CD4-positive, alpha-beta T cell treated with Interleukin-10 for 1 hour (primary cell): ENCODE measurements at places on chromosomes 16 and 17.
A peak's percentile ranks its signal among the peaks of the same experiment; 100 is the strongest.

DNA sequence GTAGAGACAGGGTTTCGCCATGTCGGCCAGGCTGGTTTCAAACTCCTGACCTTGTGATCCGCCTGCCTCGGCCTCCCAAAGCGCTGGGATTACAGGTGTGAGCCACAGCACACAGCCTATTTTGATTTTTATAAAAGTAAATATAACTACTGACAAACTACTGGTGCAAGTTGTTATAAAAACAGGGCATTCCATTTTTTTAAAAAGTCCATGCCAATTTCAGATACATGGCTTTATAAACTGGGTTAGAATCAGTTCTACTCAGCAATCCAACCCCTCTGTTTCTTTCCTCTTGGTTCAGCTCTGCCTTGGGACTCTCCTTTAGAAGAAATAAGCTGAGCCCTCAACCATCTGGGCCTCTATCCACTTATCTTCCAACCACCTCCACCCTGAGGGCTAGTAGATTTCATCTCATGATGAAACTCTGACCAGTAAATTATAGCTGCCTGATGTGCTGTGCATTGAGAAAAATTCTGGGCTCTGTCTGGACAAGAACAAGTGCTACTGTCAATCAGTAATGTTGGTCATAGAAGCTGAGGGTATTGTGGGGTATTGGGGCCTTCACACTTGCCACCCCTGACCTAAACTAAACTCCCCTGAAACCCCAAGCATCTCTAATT is 10.2 kb downstream of the RANBP10 start:
- no peak for DNase-seq

DNA sequence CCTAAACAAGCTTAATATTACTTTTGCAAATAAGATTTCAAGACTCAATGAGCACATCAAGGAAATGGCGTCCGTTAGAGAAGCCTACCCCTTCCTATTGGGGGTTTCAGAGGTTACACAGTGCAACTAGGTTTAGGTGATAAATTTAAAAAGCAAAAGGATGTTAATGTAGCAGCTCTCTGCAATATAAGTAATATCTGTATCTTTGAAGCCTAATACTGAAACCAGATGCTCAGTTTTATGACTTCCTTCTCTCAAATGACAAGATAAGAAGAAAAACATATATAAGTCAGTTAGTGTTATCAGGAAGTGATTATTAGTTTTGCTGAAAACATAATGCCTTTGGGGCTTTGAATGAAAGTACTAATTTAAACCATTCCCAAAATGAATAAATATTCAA is 54.3 kb upstream of the MED13 start:
- DNase-seq: no peak

DNA sequence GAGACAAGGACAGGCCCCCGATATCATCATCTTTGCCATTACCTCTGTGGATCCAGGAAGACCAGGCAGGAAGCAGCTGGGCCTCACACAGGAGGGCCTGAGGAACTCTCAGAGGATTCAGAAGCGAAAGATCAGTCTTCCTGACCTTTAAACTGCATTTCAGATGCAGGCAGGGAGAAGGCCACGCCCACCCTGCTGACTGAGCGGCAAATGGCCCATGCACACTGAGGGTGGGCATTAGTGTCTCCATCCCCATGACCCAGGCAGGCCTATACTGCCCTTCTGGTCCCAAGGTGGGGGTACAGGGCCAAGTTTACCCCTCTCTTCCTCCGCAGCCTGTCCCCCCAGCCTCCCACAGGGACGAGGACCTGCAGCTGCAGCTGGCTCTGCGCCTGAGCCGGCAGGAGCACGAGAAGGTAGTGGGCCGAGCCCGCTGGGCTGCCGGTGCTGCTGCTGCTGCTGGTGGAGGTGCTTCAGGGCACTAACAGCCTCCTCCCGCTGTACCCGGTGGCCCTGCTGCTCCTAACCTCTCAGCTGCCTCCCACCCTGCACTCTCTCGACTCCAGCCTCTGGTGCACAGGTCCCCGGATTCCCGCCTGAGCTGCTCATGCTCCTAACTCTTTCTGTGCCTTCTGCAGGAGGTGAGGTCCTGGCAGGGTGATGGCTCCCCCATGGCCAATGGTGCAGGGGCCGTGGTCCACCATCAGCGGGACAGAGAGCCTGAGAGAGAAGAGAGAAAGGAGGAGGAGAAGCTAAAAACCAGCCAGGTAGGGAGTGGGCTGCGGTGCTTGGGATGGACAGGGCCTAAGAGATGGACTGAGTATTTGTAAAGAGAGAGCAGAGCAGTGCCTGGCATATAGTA is 6.2 kb downstream of the EPN3 start:
- DNase-seq: no peak

GRCh38 chr17:29594519-29595090 is 1.7 kb downstream of the ANKRD13B start:
- no peak for DNase-seq

GRCh38 chr17:2796164-2797125 is at the start of gene RAP1GAP2:
Gene RAP1GAP2, plus strand, starts transcription at chr17:2796438. Its CDS starts 90 bp downstream, at chr17:2796528.
- DNase-seq: peak; percentile 85

DNA sequence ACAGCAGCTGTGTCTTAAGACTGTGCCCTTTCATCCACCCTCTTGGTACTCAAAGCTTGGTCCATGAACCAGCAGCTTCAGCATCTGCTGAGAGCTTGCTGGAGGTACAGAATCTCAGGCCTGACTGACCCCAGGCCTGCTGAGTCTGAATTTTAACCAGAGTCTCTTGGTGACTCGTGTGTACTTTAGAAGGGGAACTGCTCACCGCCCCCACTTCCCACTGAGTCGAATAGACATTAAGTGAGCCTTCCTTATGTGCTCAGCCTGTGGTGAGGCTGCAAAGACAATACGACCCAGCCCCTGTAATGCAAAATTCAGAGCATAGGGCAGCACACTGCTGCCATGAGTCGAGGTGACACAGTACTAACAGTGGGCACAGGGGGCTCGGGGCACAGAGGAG is 662.8 kb downstream of the WWOX start:
- no peak for DNase-seq

DNA sequence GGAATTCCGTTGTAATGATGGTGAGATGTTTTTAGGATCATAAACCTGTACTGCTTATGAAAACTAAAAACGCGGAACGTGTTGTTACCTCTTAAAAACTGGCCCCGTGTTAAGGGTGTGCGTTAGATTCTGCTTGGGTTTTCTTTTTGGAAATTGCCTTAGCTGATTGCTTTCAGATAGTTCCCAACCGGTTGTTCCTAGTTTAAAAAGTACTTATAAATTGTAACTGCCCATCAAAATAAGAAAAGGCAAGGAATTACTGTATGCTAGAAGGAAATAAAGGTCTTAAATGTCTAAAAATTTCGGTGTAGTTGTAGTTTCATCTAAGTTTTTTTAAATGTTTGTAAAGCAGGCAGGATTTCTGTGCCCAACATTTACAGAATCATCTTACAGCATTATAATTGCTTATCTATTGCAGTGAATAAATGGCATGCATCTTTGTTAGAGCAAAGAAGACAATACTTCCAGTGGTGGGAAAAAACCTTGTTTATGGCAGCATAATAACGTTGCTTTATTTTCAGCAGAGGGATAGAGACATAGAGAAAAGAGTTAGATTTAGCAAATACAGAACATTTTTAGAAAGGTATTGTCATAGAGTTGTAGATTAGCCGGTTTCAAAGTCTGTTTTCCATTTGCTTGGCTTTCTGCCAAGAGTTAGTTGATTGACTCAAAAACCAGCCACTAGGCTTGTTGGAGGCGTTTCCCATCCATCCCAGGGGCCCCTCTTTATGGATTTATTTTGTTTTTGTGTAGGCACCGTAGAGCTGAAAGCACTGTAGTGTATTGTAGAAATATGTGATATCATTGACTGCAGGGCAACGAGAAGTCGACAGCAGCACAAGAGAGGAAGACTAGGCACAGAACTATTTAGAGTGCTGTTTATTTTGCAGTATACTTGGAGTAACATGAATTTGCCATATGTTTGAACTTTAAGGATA is 1.7 kb downstream of the PPM1D start:
- DNase-seq: peak; percentile 60

GRCh38 chr17:19269106-19269505 is 31.9 kb downstream of the EPN2 start:
- DNase-seq: no peak

- no peak for DNase-seq
Measured at GRCh38 chr16:1034230-1035065, 38.1 kb upstream of the SSTR5 start.

DNA sequence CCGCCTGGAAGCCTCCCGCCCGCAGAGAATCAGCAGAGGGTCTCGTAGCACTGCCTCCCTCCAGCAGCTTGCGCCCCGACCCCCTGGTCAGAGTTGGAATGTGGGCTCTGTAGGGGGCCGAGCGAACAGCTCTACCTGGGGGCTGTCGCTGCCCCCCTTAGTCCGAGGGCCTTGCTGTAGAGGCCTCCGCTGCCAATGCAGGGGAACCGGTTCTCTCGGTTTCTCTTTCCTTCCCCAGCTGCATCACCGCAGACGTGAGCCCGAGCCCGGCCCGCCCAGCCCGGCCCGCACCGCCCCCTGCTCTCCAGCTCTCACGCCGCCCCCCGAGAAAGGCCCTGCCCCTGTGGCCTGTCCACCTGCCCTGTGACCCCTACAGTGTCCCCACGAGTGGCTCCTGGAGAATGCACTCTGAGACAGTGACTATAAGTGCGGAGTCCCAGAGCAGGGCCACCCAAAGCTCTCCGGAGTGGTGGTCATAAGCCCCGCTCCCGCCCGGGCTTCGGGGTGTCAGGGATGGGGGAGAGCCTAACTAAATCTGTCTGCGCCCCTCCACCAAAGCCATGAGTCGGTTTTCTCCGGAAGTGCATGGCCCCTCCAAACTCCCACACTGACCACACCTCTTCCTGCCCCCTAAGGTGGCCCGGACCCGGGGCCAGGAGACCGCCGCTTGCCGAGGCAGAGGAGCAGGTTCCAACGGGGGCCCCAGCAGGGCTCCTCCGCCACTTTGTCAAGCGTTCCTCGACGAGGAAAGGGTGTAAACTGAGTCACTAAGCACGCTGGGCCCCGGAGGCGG is 1.7 kb downstream of the ARHGAP27 start:
- no peak for DNase-seq

- no peak for DNase-seq
Measured at GRCh38 chr16:72021043-72021442, 12.5 kb downstream of the DHODH start.

DNA sequence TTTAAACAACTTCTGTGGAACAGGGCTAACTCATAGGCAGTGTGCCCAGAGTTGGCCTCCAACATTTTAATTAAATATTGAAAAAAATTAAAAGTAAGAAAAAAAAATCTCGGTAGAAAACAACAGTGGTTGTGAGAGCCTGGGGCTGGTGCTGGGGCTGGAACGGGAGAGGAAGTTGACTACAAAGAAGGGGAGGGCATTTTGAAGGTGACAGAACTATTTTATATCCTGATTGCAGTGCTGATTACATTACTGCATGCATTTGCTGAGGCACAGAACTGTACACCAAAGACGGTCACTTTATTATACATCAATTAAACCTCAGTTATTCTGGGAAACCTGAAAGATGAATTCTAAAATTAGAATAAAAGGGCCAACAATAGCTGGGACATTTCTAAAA is 142.5 kb downstream of the PARN start:
- no peak for DNase-seq

DNA sequence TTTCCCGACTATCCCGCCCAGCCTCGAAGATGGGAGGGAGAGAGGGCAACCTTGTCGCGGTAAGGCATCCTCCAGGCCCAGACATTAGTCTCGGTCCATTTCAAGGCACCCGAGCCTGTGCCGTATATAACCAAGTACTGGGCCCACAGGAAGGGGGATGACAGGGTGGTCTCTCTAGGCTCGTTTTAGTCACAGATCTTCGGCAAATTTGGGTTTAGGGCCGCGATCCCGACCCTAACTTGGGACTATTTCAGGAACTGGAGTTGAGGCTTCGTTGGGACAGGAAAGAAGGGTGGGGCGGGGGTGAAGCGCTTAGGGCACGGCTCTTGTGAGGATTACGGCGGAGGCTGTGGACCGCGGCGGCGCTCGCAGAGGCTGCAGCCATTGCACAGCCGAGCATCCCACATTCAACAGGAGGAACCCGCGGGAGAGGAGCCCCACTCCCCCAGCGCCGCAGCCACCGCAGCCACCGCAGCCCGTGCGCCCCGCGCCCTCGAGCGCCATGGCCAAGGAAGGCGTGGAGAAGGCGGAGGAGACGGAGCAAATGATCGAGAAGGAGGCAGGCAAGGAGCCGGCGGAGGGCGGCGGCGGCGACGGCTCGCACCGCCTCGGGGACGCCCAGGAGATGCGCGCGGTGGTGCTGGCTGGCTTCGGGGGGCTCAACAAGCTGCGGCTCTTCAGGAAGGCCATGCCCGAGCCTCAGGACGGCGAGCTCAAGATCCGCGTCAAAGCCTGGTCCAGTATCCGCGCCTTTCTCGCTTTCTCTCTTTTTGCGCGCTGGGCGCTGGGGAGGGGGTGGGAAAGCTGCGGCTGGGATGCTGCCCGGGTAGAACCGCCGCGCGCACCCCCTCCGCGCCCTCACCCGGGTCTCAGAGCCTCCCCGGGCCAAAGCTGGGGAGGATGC is at the start of gene VAT1L:
VAT1L (plus strand) TSS at position 384 of the 904 bp plus-strand sequence; CDS start at position 503, 119 bp downstream.
- DNase-seq: no peak

DNA sequence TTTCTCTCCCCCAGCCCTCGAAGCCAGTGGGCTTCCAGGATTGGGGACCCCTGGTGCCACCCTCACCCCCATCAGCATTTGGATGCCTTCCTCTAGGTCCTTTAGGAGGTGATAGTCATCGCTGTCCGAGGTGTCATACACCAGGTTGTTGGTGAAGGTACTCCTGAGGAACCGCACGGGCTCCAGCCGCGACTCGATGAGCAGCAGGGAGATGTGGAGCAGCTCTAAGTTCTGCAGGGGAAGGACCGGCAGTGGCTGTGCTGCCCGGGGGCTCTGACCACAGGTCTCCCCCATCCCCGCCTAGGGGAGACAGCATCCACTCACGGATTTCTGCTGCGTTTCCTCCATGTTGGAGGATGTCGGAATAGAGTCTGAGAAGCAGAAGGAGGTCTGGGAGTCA is 962 bp downstream of the CSHL1 start:
- DNase-seq: no peak

GRCh38 chr16:11089504-11090124 is 145.2 kb downstream of the CLEC16A start:
- DNase-seq: no peak

- peak; percentile 71 for DNase-seq
Measured at GRCh38 chr17:58156839-58157803, 8.9 kb downstream of the OR4D1 start.

GRCh38 chr17:45388604-45389325 is 43.9 kb downstream of the ARHGAP27 start:
- DNase-seq: no peak

DNA sequence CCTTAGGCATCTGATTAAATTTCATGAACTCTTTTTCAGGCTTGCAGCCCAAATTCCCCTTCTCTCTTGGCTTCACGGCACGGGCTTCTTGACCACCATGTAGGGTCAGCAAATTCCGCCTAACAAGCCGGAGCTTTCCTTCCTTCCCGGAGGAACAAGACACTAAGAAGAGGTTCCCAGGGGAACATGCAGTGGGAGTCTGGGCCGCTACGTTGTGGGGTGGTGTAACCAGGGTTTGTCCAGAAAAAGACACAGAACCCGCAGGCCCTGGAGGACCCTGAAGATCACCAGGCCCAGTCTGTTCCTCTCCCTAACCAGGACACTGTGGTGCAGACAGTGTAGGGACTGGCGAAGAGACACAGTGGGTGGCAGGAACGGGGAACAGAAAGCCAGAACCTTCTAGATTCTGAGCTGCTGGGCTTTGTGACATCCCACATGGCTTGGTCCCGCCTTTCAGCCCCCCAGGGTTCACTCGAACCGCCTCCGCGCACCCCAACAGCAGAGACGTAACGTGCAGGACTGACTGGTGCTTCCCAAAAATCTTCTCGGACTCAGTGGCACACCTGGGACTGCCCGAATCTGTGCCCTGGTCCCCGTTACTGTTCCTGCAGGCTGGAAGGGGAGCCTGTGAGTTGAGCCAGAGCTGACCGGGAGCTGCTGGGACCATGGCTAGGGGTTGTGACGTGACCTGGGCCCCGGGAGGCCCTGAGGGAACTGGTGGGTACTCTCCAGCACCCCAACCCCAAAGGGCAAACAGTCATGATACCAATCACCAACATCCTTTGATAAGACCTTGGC is 55.2 kb downstream of the TBC1D16 start:
- DNase-seq: no peak
